Muscle of leg (tissue), 16 donors: ENCODE measurements at places on chromosomes 2 and 18. TPM values are rescaled to one million over a fixed set of nuclear protein-coding genes. Genes with fewer than 3 reads are reported as not detected.

GRCh38 chr2:12091201-12091806, 344.9 kb downstream of the LPIN1 start:
- no peak for DNase-seq

GRCh38 chr18:37252854-37253393, 312.7 kb downstream of the CELF4 start:
- DNase-seq: no peak

GRCh38 chr2:170243118-170243837, 65.3 kb downstream of the MYO3B start:
- DNase-seq: no peak

DNA sequence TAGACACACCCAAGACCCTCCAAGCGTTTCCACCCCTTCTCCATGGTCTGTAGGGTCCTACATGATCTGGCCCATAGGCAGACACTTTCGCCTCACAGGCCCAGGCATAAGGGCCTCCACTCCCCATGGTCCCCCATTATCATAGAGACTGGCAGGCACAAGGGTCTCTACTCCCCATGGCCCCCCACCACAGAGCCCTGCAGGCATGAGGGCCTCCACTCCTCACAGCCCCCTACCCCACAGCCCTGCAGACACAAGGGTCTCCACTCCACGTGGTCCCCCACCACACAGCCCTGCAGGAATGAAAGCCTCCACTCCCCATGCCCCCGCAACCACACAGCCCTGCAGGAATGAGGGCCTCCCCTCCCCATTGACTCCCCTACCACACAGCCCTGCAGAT, 159.7 kb upstream of the AGAP1 start:
- no peak for DNase-seq

Gene GKN2
- total RNA-seq: not detected
